Epithelial cell of proximal tubule (primary cell): ENCODE measurements at places on chromosomes 2 and 18.

- no peak for DNase-seq
Measured at GRCh38 chr18:80179857-80180558, 67.3 kb downstream of the PARD6G start.

- no peak for DNase-seq
Measured at GRCh38 chr18:3525870-3526420, 76.0 kb downstream of the TGIF1 start.

- no peak for DNase-seq
Measured at GRCh38 chr2:191212119-191212518, 33.1 kb upstream of the MYO1B start.

- no peak for DNase-seq
Measured at GRCh38 chr2:210860276-210860675, 303.9 kb downstream of the CPS1 start.

GRCh38 chr18:63160172-63160995, 159.2 kb downstream of the BCL2 start:
- no peak for DNase-seq

GRCh38 chr2:2892378-2892777, 485.2 kb downstream of the EIPR1 start:
- no peak for DNase-seq

DNA sequence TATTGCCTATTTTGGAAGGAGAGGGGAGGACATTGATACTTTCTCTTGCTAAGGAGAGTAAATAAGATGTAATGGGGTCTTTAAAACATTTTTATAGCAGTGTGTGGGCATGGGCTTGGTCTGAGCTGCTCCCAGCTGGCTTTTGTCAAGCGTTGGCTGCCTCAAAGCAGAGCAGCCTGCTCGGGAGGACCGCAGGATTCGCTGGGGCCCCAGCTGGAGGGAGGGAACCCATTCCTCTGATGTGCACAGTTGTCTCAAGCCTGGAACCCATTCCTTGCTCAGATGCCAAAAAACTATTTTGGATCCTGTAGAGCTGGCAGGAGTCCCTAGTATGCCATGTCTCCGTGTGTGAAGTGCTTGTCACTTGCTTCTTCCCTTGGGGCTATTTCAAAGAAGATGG, 59.4 kb upstream of the RMDN2 start:
- no peak for DNase-seq

DNA sequence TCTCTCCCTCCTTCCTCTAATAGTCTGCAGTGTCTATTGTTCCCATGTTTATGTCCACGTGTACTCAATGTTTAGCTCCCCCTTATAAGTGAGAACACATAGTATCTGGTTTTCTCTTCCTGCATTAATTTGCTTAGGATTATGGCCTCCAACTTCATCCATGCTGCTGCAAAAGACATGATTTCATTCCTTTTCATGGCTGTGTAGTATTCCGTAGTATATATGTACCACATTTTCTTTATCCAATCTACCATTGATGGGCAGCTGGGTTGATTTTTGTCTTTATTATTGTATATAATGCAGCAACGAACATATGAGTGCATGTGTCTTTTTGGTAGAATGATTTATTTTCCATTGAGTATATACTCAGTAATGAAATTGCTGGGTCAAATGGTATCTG, 13.8 kb downstream of the GKN2 start:
- DNase-seq = no peak

- peak; percentile 13 for DNase-seq
Measured at GRCh38 chr18:11885278-11885947, 22.7 kb downstream of the MPPE1 start.

GRCh38 chr2:69067026-69067630, 54.1 kb downstream of the ANTXR1 start:
- DNase-seq = no peak

GRCh38 chr18:42583283-42583731, 532.2 kb downstream of the RIT2 start:
- DNase-seq = peak; percentile 97

DNA sequence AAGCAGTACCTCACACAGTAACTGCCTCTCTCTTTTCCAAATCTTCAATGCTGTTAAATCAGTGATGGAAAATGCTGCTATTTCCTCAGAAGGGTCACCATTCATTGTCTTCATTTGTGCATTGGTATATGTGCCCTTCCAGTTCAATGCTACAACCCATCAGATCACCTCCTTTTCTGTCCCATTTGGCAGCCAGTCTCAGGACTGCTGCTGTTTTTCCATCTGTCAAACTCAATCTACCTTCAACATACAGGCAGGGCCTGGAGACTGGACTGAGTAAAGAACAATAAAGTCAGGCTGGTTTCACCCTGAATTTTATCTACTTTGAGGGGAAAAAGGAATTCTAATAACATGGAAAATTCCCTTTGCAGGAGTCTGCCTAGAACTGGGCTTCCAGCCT, 17.9 kb downstream of the ZNF385B start:
- DNase-seq = no peak

- no peak for DNase-seq
Measured at GRCh38 chr2:82793711-82794435, 1665.2 kb downstream of the SUCLG1 start.

GRCh38 chr2:144516981-144517865, 2.7 kb downstream of the ZEB2 start:
- no peak for DNase-seq

- no peak for DNase-seq
Measured at GRCh38 chr2:196242131-196242620, 70.8 kb upstream of the STK17B start.

DNA sequence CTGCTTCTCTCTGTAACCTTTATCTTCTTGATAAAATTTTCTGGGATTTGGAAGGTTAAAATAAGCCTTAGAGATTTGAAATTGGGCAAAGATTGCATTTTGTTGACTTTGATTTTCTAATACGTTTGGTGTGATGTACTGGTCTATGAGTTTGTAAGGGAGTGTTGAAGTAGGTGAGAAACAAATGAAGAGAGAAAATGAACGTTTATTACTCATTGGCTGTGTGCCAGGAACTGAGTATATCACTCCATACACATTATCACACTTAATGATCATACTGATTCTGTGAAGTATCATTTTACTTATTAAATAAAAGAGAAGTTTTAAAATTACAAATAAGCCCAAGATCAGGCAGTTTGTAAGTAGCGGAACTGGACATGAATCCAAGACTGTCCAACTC, 795.1 kb upstream of the ZEB2 start:
- no peak for DNase-seq

GRCh38 chr2:120421830-120422175, 75.9 kb downstream of the INHBB start:
- DNase-seq = no peak

GRCh38 chr2:234989183-234989701, 37.4 kb downstream of the SH3BP4 start:
- no peak for DNase-seq

- no peak for DNase-seq
Measured at GRCh38 chr18:37176621-37176934, 347.7 kb downstream of the KIAA1328 start.

- DNase-seq = no peak
Measured at GRCh38 chr2:216916956-216917650, 57.2 kb upstream of the TNP1 start.

GRCh38 chr2:230929381-230930148, 4.5 kb upstream of the GPR55 start:
- no peak for DNase-seq

DNA sequence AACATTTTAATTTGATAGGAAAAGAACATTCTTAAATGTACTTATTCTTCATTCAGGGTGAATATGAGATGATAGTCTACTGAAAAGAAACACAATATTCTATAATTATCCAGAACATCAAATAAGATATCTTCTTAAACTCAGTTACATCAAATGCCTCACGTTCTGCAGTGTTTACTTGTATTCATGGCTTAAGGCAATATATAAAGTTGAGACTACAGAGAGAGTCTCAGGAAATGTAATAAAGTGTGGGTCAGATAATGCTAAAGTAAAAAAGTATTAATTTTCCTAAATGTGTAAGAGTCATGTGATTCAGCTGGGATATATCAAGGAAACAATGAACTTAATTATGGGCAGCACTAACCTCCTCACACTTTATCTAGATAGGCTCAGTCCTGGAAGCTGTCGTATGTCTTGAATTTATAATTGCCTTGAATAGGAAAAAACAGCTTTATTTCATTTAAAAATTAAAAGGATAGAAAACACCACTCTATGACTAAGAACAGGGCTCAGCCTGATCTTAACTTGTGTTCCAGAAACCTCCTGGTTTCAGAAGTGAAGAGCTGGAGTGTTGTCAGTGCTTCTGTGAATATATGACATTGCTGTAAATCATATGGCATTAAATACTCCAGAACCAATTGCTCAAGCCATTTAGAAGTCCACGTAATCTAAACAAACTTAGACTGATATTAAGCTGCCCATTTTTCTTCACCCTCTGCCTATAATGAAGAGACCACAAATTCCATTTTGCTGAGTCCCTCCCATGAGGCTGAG, 240.2 kb downstream of the FSIP2 start:
- no peak for DNase-seq

DNA sequence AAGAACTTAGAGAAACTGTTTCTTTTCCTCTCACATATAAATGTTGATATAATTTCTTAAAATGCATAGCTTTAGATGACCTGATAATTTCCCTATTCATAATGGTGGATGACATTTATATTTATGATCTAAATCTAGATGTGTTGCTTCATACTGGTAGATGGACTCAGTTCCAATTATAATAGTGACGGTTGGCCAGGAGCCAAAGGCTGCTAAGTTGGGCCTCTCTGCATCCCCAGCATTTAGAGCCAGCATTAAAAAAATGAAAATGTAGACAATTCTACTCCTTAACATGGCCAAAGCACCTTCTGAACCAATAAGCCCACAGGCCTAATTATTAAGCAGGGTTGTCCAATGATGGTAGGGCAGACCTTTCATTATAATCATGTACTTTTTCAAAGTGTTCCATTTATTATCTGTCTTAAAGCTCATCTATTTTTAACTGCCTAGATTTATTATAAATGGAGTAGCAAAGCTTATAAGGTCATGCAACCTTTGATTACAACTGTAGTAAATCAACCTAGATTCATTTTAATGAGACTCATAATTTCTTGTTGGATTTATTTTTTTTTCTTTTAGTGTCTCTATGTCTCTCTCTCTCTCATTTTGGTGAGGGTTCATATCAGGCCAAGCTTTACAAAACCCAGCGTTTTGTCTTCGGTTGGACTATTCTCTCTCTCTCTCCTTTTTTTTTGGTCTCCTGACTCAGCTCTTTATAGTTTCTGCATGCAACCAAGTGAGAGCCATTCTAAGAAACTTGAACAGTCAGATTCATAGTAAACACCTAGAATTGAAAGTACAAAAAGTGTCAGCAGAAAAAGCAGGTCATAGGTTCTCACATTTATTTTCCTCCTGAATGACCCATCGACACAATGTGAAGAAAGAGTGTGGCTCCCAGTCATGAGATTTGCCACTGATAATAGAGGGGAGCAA, 2016.1 kb upstream of the PIK3C3 start:
- no peak for DNase-seq

GRCh38 chr2:144595686-144596072, 75.8 kb upstream of the ZEB2 start:
- DNase-seq = no peak

DNA sequence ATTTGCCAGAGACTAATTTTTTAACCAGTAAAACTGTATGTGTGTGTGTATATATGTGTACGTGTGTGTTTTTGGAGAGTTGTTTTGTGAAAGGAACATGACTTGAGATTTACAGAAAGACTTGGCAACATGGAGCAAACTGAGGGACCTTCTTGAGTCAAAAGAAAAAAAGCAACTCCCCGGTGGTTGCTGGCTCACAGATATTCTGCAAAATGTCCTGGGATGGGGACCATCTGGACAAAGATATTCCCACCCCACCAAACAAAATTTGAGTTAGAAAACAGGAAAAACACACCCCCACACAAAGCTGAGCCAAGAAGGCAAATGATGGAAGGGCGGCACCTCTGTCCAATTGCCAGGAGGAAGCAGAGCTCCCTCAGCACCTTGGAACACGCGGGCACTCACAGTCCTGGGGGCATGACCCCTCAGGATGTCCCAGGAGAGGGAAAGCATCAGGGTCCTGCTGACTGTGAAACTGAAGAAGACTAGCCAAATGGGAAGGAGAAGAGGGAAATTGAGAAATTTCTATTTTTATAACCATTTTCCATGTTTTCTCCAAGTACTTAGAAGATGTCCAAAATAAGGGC, 290.2 kb upstream of the ACVR2A start:
- no peak for DNase-seq

DNA sequence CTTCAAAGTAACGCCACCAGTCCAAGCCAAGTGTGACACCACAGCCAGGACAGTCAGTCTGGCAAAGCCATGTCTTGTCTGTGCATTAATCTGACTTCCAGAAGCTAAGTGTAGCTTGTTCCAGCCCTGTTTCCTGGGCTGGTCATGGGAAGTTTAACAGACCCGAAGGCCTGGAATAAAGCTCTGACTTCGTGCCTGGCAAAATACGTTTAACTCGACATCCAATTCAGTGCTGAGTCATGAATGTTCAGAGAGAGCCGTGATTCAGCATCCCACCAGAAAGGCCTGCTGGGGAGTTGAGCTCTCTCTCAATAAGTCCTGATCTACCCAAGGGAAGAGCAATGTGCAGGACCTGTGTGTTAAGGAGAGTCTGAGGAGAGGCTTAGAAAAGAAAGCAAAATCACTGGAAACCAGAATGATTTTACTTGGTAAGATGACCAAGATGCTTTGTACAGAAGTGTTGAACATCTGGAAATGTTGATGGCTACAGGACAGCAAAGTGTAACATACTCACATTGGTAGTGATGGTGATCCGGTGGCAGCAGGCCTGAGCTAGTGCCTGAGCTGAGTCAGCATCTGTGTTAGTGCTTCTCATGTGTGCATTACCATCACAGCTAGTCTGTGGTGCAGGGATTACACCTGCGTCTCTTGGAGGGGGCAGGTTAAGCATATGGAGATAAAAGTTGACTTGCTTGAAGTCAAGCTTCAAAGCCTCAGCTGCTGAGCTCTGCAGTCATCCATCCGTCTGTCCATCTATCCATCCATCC, 743.7 kb upstream of the HS6ST1 start:
- DNase-seq = no peak

- DNase-seq = no peak
Measured at GRCh38 chr2:239816576-239817467, 208.3 kb downstream of the NDUFA10 start.

- DNase-seq = no peak
Measured at GRCh38 chr2:29663268-29663667, 258.1 kb downstream of the ALK start.

GRCh38 chr2:78977661-78978145, 47.8 kb upstream of the REG3G start:
- DNase-seq = no peak

DNA sequence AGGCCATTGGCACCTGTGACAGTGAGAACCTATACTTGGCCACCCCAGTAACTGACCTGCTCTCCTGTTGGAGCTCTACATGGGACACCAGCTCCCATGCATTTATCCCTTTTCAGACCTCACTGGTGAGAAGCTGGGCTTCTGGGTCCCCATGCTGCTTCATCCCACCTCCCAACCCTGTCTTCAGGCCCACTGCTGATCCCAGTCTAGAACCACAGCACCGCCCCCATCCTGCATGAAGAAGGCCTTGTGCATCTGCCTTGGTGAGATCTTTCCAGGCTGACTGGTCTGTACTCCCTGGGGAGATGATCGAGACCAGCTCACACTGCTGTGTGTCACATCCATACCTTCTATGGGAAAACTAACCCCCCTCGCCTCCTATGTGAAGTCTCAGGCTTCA, 22.7 kb downstream of the TTC32 start:
- no peak for DNase-seq
